ENCODE measurements at places on chromosomes 2 and 18. TPM values are rescaled to one million over a fixed set of nuclear protein-coding genes. Genes with fewer than 3 reads are reported as not detected.

The B3GNT2 gene
- polyA plus RNA-seq, result 21.2 TPM

The CNTNAP5 gene
- polyA plus RNA-seq, result not detected

The HOXD3 gene
- polyA plus RNA-seq, result not detected

The GPBAR1 gene
- polyA plus RNA-seq, result 0.03 TPM

The CYP26B1 gene
- polyA plus RNA-seq, result 1.6 TPM

The CCDC150 gene
- 1.7 TPM for polyA plus RNA-seq

The TMEM237 gene
- 39.5 TPM for polyA plus RNA-seq

The FOXD4L1 gene
- polyA plus RNA-seq, result 0.10 TPM

The LRATD1 gene
- polyA plus RNA-seq, result 4.6 TPM

The ANKRD12 gene
- polyA plus RNA-seq, result 2.6 TPM

The NPPC gene
- polyA plus RNA-seq, result not detected

The ADAM23 gene
- polyA plus RNA-seq, result 2.5 TPM

The ANKRD62 gene
- polyA plus RNA-seq, result not detected

The ADGRF3 gene
- polyA plus RNA-seq, result 0.07 TPM

The COLEC11 gene
- polyA plus RNA-seq, result not detected

The DAW1 gene
- polyA plus RNA-seq, result 0.14 TPM

The MC2R gene
- polyA plus RNA-seq, result not detected

The ADD2 gene
- 0.06 TPM for polyA plus RNA-seq

The KIF1A gene
- not detected for polyA plus RNA-seq

The DYSF gene
- 3.4 TPM for polyA plus RNA-seq

The SLC38A11 gene
- 0.08 TPM for polyA plus RNA-seq

The SAG gene
- not detected for polyA plus RNA-seq

The TMEM200C gene
- not detected for polyA plus RNA-seq

The AQP12B gene
- polyA plus RNA-seq, result not detected

The DLGAP1 gene
- not detected for polyA plus RNA-seq

The SPC25 gene
- polyA plus RNA-seq, result 9.3 TPM

The SERPINB2 gene
- polyA plus RNA-seq, result 30.6 TPM

Measured in mammary epithelial cell (primary cell).